ENCODE measurements at places on chromosomes 5 and 9.
A peak's percentile ranks its signal among the peaks of the same experiment; 100 is the strongest.

DNA sequence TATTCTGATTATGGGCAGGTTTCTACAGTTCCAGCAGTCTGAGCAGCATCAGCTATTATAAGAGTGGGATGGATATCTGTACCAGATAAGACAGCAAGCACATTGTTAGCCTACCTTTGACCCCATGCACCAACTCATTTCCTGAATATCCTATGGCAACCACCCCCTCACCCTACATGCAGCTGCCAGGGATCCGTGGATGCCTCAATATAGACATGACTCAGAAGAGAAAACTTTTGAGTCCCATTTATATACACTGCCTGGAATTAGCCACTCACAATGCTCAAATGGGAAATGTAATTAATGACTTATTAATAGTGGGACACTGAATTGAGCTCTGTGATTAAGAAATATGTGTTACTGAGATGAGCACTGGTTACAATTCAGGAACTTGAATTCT, 124.4 kb downstream of the SSBP2 start:
- peak; percentile 51 for DNase-seq

GRCh38 chr5:88787856-88788255, 95.1 kb downstream of the MEF2C start:
- no peak for DNase-seq

DNA sequence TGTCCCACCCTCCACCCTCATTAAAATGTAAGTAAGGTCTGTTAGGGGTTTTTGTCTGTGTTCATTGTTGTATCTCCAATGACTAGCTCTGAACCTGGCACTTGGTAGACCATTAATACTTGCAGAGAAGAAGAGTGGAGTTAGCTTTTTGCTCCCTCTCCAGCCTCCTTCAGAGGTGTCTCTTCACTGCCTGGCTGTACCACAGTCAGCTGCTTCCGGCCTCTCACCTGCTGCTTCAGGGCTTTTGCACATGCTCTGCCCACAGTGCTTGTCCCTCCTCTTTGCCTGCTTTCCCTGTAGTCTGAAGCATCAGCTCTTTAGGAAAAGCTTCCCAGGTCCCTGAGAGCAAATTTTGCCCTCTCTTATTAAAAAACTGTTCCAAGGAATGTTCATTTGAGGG, 83.6 kb downstream of the SNX24 start:
- DNase-seq: no peak

DNA sequence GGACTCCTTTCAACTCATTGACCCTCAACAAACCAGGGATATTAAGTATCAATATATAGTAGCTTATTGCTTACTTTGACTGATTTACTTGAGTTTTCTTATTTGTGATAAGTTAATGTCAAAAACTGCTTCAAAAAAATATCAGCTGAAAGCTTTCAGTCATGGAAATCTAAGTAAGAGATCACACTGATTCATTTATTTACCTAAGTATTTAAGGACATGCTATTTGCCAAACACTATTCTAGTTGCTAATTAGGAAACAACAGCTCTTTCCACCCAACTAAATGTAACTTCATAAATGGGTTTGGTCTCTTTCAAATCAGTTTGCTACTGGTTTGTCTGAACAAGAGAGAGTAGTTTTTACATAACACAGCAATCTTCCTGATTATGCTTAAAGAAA, 48.2 kb downstream of the CHD1 start:
- DNase-seq: no peak

DNA sequence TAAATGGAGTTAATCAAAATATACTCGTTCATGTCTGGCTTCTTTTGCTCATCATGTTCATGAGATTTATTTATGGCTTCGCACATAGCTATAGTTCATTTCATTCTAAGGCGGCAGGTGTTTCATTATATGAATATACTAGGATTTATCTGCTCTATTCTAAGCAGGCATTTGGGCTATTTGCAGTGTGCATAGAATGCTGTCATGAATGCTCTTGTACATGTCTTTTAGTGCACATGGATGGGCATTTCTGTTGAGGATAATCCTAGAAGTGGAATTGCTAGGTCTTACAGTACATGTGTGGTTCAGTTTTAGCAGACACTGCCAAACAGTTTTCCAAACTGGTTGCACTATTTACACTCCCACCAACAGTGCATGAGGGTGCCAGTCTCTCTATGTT, 285.3 kb upstream of the ADRA1B start:
- DNase-seq: no peak

DNA sequence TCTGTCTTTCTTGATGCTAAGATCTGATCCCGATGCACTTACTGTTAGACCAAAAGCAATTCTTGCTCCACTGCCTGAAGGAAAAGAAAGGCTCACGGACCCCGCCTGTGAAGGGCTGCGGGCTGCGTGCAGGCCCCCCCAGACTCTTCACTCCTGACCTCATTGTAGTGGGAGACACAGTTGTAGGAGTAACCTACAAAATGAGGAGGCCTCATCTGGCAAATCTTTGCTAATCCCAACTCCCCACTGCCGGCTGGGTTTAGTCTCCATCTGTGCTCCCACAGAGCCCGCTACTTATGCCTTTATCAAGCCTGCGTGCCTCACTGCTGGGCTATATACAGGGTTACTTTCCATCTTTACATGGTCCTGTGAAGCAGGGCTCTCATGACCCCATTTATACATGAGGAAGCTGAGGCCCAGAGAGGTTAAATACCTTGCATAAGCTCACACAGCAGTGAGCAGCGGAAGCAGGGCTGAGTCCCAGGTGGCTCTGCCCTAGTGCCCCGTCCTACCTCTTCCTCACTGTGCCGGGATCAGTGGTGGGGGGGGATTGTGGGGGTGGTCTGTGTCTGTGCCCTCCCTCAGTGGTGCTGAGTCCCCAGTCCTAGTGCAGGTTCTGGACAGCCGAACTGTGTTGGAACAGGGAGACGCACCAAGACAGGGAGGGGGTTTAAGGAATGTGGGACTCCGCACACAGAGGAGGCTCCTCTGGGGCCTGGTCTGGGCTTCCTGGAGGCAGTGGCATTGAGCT, 43.9 kb upstream of the RNF130 start:
- DNase-seq: no peak

DNA sequence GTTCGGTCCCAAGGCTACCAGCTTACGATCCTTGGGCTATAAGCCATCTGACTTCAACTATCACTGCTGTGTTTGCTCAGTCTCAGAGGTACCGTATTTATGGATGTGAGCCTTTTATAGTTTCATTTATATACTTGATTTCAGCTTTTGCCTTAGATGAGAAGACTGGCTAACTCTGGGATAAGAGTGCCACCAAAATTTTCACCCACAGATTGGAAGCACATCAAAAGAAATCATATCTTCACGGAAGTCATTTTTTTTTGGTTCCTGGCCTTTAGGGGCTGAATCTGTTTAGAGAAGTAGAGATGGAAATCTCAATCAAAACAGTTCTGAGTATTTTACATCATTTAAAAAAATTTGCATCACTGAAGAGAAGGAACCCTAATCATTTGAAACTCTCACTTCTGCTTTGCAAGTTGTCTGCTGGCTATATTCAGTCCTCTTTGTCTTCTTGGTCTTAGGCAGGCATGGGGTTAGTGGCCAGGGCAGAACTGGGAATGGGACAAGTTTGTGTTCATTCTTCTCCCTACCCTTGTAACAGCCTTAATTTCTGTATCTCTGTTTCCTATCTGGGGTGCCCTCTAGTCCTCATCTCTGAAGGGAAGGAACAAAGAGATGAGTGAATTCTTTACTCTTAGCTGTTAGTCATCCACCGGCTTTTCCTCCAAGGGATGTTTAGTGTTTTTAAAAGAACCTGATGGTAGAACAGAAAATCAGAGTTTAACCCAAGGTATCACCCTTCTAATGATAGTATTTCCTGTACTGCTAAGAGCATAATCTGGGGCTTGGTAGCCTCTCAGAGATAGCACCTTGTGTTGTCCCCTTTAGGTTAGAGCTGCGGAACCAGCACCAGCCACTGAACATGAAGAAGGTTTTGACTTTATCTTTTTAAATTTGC, 14.1 kb upstream of the TNFAIP8 start:
- DNase-seq: no peak

- DNase-seq: no peak
These were observed 26.0 kb upstream of the MAST4 start for GRCh38 chr5:66570201-66570600.

- DNase-seq: no peak
These were observed 68.2 kb upstream of the ITGA2 start for GRCh38 chr5:52920929-52921328.

- DNase-seq: no peak
These were observed at the start of gene HSDL2 for GRCh38 chr9:112380102-112380824. Gene HSDL2, plus strand, starts transcription at chr9:112380108. Its CDS starts 56 bp downstream, at chr9:112380164.

DNA sequence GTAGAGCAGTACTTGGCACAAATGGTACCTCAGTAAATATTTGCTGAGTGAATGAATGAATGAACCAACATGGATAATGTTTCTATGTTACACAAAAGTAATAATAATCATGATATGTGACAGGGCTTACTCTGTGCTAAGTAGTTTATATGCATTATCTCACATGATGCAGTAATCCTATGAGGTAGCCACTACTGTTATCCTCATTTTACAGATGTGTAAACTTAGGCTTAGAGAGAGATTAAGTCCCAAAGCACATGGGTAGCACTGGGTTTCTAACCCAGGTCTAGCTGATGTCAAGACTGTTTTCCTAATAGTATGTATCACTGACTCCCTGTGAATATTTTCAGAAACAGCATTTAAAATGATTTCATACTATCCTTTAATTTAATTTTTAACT, 44.1 kb upstream of the VDAC1 start:
- no peak for DNase-seq

GRCh38 chr9:76688471-76689238, 75.6 kb upstream of the PCA3 start:
- DNase-seq: no peak

DNA sequence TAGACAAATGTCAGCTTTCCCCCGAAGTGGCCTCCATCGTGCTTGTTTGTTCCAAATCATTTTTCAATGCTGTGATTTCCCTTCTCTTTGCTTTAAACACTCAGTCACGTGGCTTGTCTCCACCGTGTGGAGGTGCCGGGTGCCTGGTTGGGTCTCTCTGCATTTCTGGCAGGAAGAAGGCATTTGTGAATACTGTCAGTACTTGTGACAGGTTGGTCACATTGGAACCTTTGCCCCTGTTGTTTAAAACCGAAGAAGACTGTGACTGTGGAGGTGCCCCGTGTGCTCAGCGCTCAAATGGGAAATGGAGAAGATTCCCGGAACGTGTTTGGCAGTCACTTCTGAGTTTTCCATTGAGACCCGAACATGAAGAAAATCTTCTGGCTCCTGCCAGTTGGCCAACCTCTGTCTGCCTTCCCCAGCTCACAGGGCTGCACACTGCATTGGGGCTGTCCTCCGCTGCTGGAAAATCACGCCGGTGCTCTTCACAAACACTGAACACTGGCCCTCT, 74.6 kb downstream of the LMNB1 start:
- no peak for DNase-seq

GRCh38 chr5:73317523-73317922, 131.1 kb downstream of the FOXD1 start:
- peak; percentile 51 for DNase-seq

DNA sequence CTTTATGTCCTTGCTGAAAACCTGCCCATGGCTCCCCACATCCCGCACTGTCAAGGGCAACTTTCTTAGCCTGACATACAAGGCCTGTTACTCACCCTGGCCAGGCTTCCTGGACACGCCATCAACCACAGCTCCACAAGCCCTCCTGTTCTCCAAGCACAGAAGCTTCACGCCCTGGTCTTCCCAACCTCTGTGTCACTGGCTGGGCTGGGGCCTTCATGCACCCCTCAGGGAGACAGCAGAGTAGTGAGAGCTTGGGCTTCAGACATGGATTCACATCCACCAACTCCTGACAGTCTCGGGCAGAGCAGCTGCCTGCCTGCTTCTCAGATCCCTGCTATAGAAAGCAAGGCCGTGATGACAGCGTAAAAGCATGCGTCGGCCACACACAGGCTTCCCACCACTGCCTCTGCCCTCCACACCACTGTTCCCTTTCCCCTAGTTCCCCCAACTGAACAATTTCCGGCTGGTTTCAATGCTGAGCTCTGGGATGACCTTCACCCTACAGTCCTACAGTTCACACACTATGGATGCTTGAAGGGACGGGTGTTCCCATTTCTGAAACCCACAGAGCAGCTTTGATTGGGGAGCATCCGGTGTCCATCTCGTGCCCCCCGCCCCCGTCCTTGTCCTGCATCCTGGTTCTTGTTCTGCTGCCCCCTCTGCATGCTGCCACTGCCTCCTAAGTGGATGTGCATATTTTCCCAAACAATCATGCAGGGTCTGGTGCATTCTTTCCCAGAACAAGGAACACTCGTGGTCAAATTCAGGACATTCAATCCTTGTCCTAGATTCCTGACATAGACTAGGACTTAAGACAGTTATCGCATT, 33.4 kb upstream of the ADAMTS2 start:
- DNase-seq: no peak

DNA sequence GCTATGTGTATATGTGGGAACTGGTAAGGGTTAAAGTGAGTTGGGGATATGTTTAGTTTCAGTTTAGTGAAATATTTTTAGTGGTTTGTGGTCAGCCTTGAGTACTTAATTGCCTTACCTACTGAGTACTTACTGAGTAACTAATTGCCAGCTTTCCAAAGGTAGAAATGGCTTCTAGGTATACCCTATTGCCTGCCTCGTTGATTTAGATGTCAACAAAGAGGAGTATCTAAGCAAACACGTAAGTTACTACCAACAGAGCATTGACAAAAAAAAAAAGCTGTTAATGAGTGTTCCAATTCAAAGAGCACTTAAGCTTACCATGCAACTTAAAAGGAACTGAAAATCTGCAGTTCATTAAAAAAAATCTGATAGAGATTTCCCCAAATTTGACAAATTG, 8.8 kb downstream of the ATP10B start:
- peak; percentile 65 for DNase-seq

- no peak for DNase-seq
These were observed 230.0 kb upstream of the IRX1 start for GRCh38 chr5:3365501-3366215.

DNA sequence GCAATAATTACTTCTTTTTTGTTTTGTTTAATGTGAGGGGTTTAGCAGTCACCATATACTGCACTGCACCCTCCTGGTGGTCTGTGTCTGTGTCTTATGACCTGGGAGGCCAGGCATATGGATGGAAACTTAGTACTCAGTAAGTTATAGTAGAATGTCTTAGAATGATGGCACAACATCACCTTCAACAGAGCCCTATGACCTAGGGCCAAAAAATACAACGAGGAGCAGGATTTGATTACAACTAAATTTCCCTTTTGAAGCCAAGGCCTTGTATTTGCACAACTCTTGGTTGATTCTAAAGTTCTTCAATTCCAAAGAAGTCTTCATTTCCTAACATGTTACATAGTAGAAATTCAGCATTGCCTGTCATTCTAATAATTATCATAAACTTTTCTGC, 422.1 kb upstream of the PIK3R1 start:
- DNase-seq: no peak
